ENCODE measurements at places on chromosomes 1 and 21. TPM values are rescaled to one million over a fixed set of nuclear protein-coding genes. Genes with fewer than 3 reads are reported as not detected.

The MEX3A gene
- 1.2 TPM for total RNA-seq

The TFF2 gene
- not detected for total RNA-seq

The WNT2B gene
- total RNA-seq: 16.0 TPM

The C4BPB gene
- total RNA-seq: not detected

The FHAD1 gene
- total RNA-seq: not detected

The PDZK1IP1 gene
- total RNA-seq: 55.2 TPM

The MATN1 gene
- 0.49 TPM for total RNA-seq

The FAM72C gene
- total RNA-seq: 0.49 TPM

The ASH1L gene
- 74.9 TPM for total RNA-seq

The KCNE2 gene
- not detected for total RNA-seq

The LAMB3 gene
- 68.8 TPM for total RNA-seq

The CCDC17 gene
- total RNA-seq: 1.5 TPM

The RAB25 gene
- 52.1 TPM for total RNA-seq

The FMOD gene
- 80.3 TPM for total RNA-seq

The KRTAP13-2 gene
- not detected for total RNA-seq

GRCh38 chr1:198649968-198650338 lies 11.1 kb downstream of the PTPRC start:
- H3K36me3 ChIP-seq: no peaks in the 10 kb centered on the region
- H3K4me3 ChIP-seq: no peak overlapping the region
- H3K27me3 ChIP-seq: no peaks in the 10 kb centered on the region
- no peaks in the 10 kb centered on the region for H3K4me1 ChIP-seq
- no peak overlapping the region for H3K27ac ChIP-seq

DNA sequence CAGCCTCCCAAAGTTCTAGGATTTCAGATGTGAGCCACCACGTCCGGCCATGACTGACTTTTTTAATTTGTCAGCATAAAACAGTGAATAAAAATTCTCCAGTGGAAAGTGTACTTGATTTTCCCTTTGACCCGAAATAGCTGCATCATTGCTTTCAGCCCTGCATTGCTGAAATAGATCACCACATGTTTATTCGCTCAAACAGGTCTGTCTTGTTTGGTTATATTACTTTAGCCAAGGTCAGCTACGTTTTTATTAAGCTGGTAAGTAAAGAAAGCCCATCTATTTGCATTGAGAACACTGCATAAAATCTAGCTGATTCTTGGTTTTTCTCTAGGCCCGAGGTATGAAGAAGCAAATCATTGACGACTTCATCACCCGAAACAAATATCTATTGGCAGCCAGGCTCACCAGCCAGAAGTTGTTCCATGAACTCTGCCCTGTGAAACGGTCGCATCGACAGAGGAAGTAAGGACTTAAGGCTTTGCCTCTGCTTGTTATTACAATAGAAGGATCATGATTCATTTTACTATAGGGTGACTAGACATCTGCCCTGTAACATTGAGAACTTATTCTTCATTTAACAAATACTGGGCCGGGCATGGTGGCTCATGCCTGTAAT lies 25.6 kb downstream of the AGMAT start:
- H3K4me1 ChIP-seq: no peaks in the 10 kb centered on the region
- DNase-seq: no peak
- no peak overlapping the region for H3K4me3 ChIP-seq
- no peaks in the 10 kb centered on the region for H3K27me3 ChIP-seq
- no peak overlapping the region for H3K27ac ChIP-seq

- no peak overlapping the region for H3K27ac ChIP-seq
- no peaks in the 10 kb centered on the region for H3K36me3 ChIP-seq
- DNase-seq: no peak
- H3K4me3 ChIP-seq: no peak overlapping the region
- H3K27me3 ChIP-seq: no peaks in the 10 kb centered on the region
Measured at GRCh38 chr1:20197329-20197791, 11.0 kb upstream of the PLA2G2C start.

- H3K4me1 ChIP-seq: no peaks in the 10 kb centered on the region
- H3K4me3 ChIP-seq: no peak overlapping the region
- no peaks in the 10 kb centered on the region for H3K36me3 ChIP-seq
- no peak for DNase-seq
Measured at GRCh38 chr1:117582451-117582850, 23.4 kb upstream of the TENT5C start.

GRCh38 chr1:85027242-85027983 lies 20.9 kb downstream of the MCOLN3 start:
- H3K4me1 ChIP-seq: no peaks in the 10 kb centered on the region
- H3K27me3 ChIP-seq: no peaks in the 10 kb centered on the region
- H3K36me3 ChIP-seq: no peaks in the 10 kb centered on the region
- H3K4me3 ChIP-seq: no peak overlapping the region
- no peak for DNase-seq

GRCh38 chr1:33031506-33031905 lies 5.2 kb downstream of the AK2 start:
- no peak overlapping the region for H3K27ac ChIP-seq
- no peak for DNase-seq
- no peaks in the 10 kb centered on the region for H3K27me3 ChIP-seq

DNA sequence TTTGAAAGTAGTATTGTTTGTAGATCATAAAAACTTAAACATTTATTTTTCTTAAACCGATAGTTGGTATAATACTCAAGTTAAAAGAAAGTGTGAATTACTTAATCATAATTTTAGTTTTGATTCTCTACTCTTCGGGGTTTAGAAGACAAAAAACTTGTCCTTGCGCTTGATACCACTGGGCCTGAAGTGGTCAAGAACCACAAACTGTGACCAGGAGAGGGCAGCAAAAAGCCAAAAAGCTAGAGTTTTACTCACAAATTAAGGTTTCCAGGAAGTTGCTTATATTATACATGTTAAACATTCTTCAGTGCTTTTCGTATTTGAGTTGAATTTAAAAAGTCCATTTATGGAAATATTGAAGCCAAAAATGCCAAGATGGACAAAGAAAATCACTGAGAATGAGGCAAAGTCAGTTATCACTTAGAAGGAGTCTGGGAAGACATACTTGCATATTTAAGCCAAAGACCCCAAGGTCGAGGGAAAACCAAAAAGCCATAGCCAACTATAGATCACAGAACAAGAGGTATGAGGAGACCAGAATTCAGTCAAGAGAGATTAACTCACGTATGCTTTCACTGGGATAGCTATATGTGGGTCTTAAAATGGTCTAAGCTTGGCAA lies 34.2 kb downstream of the EFCAB7 start:
- H3K4me3 ChIP-seq: no peak overlapping the region
- no peak overlapping the region for H3K27ac ChIP-seq
- H3K27me3 ChIP-seq: no peaks in the 10 kb centered on the region
- H3K4me1 ChIP-seq: no peaks in the 10 kb centered on the region
- no peak for DNase-seq

- H3K27me3 ChIP-seq: no peaks in the 10 kb centered on the region
- DNase-seq: no peak
- no peaks in the 10 kb centered on the region for H3K36me3 ChIP-seq
- H3K4me1 ChIP-seq: no peaks in the 10 kb centered on the region
- H3K27ac ChIP-seq: no peak overlapping the region
- H3K4me3 ChIP-seq: no peak overlapping the region
Measured at GRCh38 chr1:155186794-155187455, 13.3 kb downstream of the TRIM46 start.

DNA sequence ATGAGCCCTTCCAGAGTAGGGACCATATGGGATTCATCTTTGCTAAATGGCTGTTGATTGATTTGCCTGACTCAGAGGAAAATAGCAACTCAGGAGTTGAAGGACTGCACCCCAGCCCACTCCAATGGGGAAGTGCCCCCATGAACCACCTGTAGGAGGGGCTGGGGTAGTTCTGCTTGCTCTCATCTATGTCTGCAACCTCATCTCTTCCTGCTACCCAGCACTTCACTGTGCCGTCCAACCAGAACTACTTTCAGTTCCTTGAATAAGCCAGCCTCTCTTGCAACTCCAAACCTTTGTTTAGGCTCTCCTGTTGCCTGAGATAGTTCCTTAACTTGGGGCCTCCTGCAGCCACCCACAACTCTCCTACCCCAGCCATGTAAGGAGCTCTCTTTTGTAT lies 26.6 kb downstream of the BEND5 start:
- DNase-seq: no peak
- no peak overlapping the region for H3K4me3 ChIP-seq
- H3K4me1 ChIP-seq: no peaks in the 10 kb centered on the region
- no peaks in the 10 kb centered on the region for H3K27me3 ChIP-seq

GRCh38 chr1:50700214-50700613 lies 259.9 kb downstream of the FAF1 start:
- H3K27ac ChIP-seq: no peak overlapping the region
- no peaks in the 10 kb centered on the region for H3K27me3 ChIP-seq
- no peak overlapping the region for H3K4me3 ChIP-seq

DNA sequence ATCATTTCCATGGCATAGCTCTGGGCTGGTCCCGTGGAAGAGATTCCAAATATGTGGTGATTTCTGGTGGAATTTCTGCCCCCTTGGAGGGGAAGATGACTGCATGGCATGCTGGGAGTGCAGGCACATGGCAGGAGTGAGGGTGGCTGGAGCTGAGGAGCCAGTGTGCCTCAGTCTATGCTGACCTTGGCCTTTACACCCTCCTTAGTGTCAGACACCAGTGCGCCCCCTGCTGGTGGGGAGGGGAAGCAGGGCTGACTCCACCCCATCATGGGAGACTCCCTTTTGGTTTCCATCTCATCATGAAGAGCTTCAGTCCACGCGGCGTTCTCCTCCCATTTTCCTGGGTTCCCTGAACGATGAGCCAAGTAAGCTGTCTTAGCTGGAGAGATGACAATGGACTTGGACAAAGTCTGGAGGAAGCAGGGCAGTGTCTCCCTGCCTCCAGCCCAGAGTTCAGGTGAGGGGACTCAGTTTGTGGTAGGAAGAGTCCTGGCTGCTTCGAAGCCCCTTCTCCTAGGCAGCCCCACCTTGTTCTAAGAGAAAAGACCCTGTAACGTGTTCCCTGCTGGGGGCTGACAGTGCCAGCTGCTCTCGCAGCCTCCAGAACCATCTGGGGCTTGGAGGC lies 10.3 kb downstream of the ALX3 start:
- no peaks in the 10 kb centered on the region for H3K27me3 ChIP-seq
- H3K4me3 ChIP-seq: no peak overlapping the region
- no peak for DNase-seq
- H3K36me3 ChIP-seq: peaks cover 4% of the 10 kb centered on the region

DNA sequence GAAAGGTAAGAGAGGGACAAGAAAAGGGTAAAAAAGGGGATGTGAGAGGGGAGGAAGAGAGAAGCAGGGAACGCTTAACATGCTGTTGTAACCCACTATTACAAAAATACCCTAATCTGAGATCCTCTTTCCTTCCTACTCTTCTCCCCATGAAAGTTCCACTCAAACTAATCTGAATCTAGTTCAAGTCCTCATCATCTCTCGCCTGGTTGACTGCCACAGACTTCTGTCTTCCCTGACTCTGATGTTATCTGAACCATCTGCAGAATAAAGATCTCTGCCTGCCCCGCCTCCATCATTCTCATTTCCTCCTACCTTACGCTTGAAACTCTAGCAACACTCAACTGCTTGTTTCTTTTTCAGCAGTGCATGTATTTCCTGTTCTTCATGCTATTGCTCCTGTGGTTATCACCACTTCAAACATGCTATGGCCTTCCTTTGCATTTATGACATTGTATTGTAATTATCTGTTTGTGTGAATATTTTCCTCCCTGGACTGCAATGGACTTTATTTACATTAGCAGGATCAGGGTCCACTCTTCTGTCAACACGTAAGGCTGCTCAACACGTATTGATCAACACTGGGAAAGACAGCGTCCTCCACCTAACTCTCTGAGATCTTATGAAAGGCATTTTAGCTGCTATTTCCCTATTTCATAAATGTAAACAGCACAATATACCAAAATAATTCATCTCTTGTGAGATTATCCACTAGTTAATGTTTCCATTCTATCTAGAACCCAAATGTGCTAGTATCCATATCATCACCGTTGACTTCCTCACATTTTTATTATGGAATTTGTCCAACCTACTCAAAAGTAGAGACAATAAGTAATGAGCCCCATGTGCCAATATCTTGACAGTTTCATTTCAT lies 215.5 kb upstream of the USP25 start:
- DNase-seq: no peak
- no peaks in the 10 kb centered on the region for H3K4me1 ChIP-seq
- H3K36me3 ChIP-seq: no peaks in the 10 kb centered on the region
- no peak overlapping the region for H3K27ac ChIP-seq
- H3K27me3 ChIP-seq: no peaks in the 10 kb centered on the region

GRCh38 chr1:92430030-92430429 lies 56.7 kb downstream of the GFI1 start:
- no peak overlapping the region for H3K27ac ChIP-seq
- no peak overlapping the region for H3K4me3 ChIP-seq
- no peaks in the 10 kb centered on the region for H3K4me1 ChIP-seq
- no peak for DNase-seq
- H3K27me3 ChIP-seq: no peaks in the 10 kb centered on the region

GRCh38 chr1:91844862-91845528 lies 41.0 kb downstream of the TGFBR3 start:
- H3K36me3 ChIP-seq: no peaks in the 10 kb centered on the region
- no peaks in the 10 kb centered on the region for H3K27me3 ChIP-seq
- peaks cover 74% of the 10 kb centered on the region for H3K4me1 ChIP-seq
- DNase-seq: no peak
- no peak overlapping the region for H3K4me3 ChIP-seq

GRCh38 chr1:42305639-42306038 lies 29.4 kb downstream of the FOXJ3 start:
- H3K27me3 ChIP-seq: no peaks in the 10 kb centered on the region
- no peaks in the 10 kb centered on the region for H3K4me1 ChIP-seq
- no peak for DNase-seq
- no peak overlapping the region for H3K4me3 ChIP-seq
- H3K27ac ChIP-seq: no peak overlapping the region

DNA sequence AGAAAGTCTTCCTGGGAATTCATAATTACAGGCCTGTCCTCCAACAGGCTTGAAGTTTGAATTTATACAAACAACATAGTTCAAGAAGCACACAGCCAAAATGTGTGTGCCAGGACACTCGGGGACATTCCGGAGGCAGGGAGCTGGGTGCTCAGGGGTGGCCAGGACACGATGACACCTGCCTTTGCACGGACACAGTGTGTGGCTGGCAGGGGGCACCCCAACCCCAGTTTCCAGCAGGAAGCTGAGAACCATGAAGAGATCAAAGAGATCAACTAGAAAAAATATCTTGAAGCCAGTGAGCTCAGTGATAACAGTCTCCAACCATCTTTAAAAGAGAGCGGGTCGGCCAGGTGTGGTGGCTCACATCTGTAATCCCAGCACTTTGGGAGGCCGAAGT lies 32.5 kb upstream of the TRAPPC10 start:
- H3K4me3 ChIP-seq: no peak overlapping the region
- no peaks in the 10 kb centered on the region for H3K27me3 ChIP-seq
- no peak overlapping the region for H3K27ac ChIP-seq
- DNase-seq: no peak

GRCh38 chr1:91807921-91808620 lies 77.9 kb downstream of the TGFBR3 start:
- H3K36me3 ChIP-seq: no peaks in the 10 kb centered on the region
- peaks cover 94% of the 10 kb centered on the region for H3K4me1 ChIP-seq
- H3K4me3 ChIP-seq: no peak overlapping the region
- DNase-seq: no peak
- no peaks in the 10 kb centered on the region for H3K27me3 ChIP-seq
- no peak overlapping the region for H3K27ac ChIP-seq

GRCh38 chr1:112981426-112981825 lies 25.4 kb upstream of the SLC16A1 start:
- no peak for DNase-seq
- no peaks in the 10 kb centered on the region for H3K4me1 ChIP-seq
- H3K4me3 ChIP-seq: no peak overlapping the region

GRCh38 chr1:9129266-9130041 lies 552 bp upstream of the GPR157 start:
- peak overlapping the region; percentile 74 for H3K4me3 ChIP-seq
- no peak for DNase-seq
- H3K4me1 ChIP-seq: peaks cover 30% of the 10 kb centered on the region
- peak overlapping the region; percentile 97 for H3K27ac ChIP-seq
